ENCODE measurements at places on chromosomes 7 and 10.

- H3K4me3 ChIP-seq, result no peak overlapping the region
- no peaks in the 10 kb centered on the region for H3K27me3 ChIP-seq
- H3K4me1 ChIP-seq, result no peaks in the 10 kb centered on the region
- H3K27ac ChIP-seq, result no peak overlapping the region
Observed at GRCh38 chr7:105941596-105941995, 21.5 kb upstream of the CDHR3 start.

DNA sequence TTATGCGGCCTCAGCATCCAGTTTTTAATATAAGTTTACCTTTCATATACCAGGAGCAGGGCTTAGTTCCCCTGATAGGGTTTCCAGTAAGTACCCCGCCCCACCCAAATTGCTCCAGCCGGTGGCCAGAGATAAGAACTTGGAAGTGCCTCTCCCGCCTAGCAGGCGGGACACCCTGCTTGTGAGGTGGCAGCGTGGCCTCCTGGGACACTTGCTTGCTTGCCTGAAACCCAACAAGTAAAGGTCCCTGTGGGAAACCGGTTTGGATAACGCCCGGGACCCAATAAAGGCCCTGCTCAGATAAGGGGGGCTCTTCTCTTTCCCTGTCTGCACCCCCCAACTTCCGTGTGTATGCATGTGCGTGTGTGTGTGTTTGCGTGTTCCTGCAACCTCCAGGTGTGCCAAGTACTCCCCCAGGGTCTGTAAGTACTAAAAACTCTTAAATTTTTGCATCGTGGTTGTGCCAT is 154.3 kb downstream of the ARHGAP21 start:
- H3K27ac ChIP-seq, result no peak overlapping the region
- DNase-seq, result peak; percentile 55
- H3K4me3 ChIP-seq, result no peak overlapping the region
- no peaks in the 10 kb centered on the region for H3K4me1 ChIP-seq

- no peaks in the 10 kb centered on the region for H3K27me3 ChIP-seq
- peaks cover 10% of the 10 kb centered on the region for H3K4me1 ChIP-seq
Observed at GRCh38 chr10:52261362-52261761, 52.7 kb upstream of the DKK1 start.

GRCh38 chr10:69278446-69278963 is at the start of gene HK1:
Gene HK1 (plus strand): TSS chr10:69278496.
- no peak within 1 kb of the TSS for H3K27ac ChIP-seq
- H3K36me3 ChIP-seq, result no peaks in the 10 kb centered on the region
- H3K4me3 ChIP-seq, result no peak within 1 kb of the TSS
- H3K27me3 ChIP-seq, result no peaks in the 10 kb centered on the region
- DNase-seq, result no peak

GRCh38 chr7:106566672-106567071 is 94.3 kb downstream of the CCDC71L start:
- H3K36me3 ChIP-seq, result no peaks in the 10 kb centered on the region
- DNase-seq, result no peak
- H3K27ac ChIP-seq, result no peak overlapping the region
- H3K4me3 ChIP-seq, result no peak overlapping the region
- no peaks in the 10 kb centered on the region for H3K27me3 ChIP-seq

DNA sequence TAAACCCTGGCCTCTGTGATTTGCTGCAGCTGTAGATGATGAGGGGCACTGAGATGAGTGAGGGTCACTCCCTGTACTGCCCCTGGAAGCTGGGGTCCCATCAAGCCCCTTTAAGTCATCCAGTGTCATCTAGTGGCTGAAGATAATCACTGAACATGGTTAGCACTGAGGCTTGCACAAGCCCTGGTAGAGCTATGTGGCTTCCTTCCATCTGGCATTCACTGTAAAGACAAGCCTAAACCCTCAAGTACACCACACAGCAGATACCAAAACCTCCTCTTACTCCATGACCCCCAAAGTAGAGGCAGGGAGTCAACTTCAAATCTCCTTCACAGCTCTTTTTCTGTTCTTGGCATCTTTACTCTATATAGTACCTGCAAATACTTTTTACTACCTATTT is 72.7 kb upstream of the MRLN start:
- DNase-seq, result no peak
- H3K4me3 ChIP-seq, result no peak overlapping the region
- H3K27me3 ChIP-seq, result no peaks in the 10 kb centered on the region
- H3K27ac ChIP-seq, result no peak overlapping the region
- no peaks in the 10 kb centered on the region for H3K4me1 ChIP-seq

DNA sequence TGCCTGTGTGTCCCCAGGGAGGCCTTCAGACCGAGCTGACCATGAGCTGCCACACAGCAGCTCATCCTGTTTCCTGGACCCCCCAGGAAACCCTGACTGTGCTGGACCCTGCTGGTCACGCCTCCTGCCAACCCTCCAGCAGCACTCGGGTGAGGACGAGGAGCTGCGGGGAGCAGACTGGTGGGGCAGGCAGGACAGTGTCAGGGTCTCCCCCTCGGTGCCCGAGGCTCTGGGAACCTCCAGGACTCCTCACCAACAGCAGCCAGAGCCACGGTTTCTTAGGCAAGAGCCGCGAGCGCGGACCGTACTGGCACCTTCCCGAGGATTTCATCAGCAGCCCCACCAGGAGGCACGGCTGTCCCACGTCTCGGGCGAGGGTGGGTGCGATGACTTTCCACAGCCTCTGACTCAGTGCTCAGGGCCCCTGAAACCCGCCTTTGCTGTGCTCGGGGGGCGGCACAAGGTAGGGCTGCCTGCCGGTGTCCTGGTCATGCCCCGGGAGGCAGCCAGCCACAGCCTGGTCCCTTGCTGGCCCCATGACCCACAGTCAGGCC is 186.9 kb downstream of the ELFN1 start:
- DNase-seq, result no peak
- no peak overlapping the region for H3K4me3 ChIP-seq
- H3K27ac ChIP-seq, result no peak overlapping the region
- H3K4me1 ChIP-seq, result no peaks in the 10 kb centered on the region

GRCh38 chr7:158344706-158345300 is 242.8 kb downstream of the PTPRN2 start:
- no peak overlapping the region for H3K4me3 ChIP-seq
- no peaks in the 10 kb centered on the region for H3K4me1 ChIP-seq
- no peaks in the 10 kb centered on the region for H3K36me3 ChIP-seq
- H3K27ac ChIP-seq, result no peak overlapping the region
- H3K27me3 ChIP-seq, result no peaks in the 10 kb centered on the region
- DNase-seq, result no peak

DNA sequence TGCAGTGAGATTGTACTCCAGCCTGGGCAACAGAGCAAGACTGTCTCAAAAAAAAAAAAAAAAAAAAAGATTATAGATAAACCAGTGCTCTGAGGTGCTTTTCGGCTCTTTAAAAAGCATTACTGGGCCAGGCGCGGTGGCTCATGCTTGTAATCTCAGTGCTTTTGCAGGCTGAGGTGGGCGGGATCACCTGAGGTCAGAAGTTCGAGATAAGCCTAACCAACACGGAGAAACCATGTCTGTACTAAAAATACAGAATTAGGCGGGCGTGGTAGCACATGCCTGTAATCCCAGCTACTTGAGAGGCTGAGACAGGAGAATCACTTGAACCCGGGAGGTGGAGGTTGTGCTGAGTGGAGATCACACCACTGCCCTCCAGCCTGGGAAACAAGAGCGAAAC is 6.6 kb upstream of the HNRNPF start:
- H3K4me1 ChIP-seq, result peaks cover 6% of the 10 kb centered on the region
- no peak overlapping the region for H3K27ac ChIP-seq
- no peaks in the 10 kb centered on the region for H3K27me3 ChIP-seq
- DNase-seq, result peak; percentile 49

DNA sequence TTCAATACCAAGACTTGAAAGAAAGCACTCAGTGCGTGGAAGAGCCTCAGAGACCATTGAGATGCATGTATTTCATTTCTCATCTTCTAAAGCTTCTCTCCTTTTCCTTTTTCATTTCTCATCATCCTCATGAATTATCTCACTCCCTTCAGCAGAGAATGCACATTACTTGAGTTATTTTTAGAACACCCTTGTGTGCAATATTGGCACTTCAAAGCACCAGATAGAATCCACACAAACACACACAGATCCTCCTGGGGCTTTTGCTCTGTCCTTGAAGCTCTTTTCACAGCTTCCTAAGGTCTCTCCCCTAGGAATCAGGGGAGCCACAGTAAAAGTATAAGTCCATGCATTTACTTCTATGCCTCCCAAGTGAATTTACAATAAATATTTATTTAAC is 18.3 kb downstream of the DGKI start:
- no peak for DNase-seq
- H3K27me3 ChIP-seq, result no peaks in the 10 kb centered on the region
- no peak overlapping the region for H3K27ac ChIP-seq
- H3K4me3 ChIP-seq, result no peak overlapping the region
- no peaks in the 10 kb centered on the region for H3K36me3 ChIP-seq
- H3K4me1 ChIP-seq, result no peaks in the 10 kb centered on the region

DNA sequence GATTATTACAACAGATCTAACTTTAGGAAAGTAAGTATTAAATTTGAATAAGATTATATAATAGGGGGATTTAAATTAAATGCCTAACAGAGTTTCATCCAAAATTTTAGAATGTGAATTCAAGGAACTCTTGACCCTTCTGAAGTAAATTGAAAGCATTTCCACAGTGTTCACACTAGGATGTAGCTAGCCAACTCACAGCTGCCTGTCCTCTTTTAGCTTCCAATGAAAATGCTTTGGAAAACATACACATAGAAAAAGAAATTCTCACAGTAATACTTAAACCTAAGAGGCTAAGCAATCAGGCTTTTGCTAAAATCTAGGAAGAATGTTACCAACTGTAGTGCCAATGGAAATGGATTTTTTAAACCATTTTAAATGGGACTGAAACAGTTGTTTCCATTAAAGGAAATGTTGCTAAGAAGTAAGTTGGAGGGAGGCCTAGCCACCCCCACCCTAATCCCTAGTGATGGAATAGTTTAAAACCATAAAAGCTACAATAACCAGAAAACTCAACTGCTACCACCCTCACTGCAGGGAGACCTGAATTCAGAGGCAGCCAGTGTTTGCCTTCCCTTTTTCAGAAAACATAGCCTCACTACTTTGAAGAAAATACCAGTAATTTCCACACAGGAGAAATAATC is 58.3 kb downstream of the REEP3 start:
- peak; percentile 61 for DNase-seq
- H3K4me1 ChIP-seq, result peaks cover 5% of the 10 kb centered on the region
- H3K27me3 ChIP-seq, result no peaks in the 10 kb centered on the region
- H3K4me3 ChIP-seq, result no peak overlapping the region
- no peaks in the 10 kb centered on the region for H3K36me3 ChIP-seq
- peak overlapping the region; percentile 27 for H3K27ac ChIP-seq

- no peak for DNase-seq
- H3K4me1 ChIP-seq, result peaks cover 69% of the 10 kb centered on the region
- H3K36me3 ChIP-seq, result no peaks in the 10 kb centered on the region
- H3K4me3 ChIP-seq, result peak overlapping the region; percentile 95
Observed at GRCh38 chr10:80455461-80456349, 1.6 kb downstream of the TSPAN14 start.

Measured in stomach (tissue), 19 donors.